ENCODE measurements at places on chromosomes 1 and 21.

- DNase-seq = no peak
Measured at GRCh38 chr1:46158312-46159281, 16.3 kb upstream of the TSPAN1 start.

DNA sequence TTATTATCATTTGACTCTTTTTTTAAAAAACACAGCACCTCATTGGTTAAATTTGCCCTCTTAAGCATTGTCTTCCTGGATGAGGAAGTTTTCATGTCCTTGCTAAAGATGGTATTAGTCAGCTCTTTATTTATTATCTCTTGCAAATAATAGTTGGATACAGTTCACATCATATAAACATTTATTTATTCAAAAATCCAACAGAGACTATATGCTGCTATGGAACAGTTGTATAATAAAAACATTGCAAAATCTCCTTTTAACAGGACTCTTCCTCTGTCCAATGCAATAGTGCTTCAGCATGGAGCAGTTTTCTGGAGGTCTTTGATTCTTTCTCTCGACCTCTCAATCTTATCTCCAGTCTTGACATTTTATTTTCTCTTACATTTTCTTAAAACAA, 49.5 kb upstream of the VCAM1 start:
- no peak for DNase-seq

DNA sequence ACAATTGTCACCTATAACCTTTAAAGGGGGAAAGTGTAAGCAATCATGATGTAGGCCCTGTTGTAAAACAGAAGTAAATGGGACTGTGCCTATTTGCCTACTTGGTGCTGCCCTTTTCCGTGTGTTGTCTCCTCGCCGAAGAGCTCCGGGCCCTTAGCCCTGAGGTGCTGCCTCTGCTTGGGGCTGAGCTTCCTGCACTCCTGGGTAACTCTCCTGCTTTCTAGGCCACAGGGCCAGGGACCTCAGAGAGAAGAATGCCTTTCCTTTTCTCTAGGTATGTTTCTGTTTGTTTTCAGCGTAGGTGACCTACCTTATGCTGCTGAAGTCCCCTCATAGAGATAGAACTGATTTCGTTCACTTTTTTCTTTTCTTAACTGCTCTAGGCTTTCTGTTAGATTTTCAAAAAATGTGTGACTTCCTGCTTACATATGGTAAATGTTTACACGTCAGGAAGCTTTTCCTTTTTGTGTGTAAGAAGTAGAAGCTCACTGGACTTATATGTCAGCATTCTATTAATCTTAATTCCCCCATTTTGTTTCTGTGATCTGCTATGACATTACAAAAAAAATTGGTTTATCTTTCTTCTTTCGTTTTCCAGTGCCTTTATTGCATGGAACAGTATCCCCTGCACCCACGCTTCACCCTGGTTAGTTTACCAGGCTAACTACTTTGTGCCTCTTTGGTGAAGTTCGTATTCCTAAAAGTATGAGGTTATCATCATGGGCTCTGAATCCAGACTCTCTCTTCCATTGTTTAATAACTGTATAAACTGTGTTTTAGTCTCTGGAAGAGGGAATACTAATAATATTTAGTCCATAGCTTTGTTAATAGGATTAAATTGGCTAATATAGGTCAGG, 61.7 kb downstream of the ITSN1 start:
- DNase-seq = no peak

GRCh38 chr1:203592730-203593129, 33.9 kb upstream of the ATP2B4 start:
- no peak for DNase-seq

DNA sequence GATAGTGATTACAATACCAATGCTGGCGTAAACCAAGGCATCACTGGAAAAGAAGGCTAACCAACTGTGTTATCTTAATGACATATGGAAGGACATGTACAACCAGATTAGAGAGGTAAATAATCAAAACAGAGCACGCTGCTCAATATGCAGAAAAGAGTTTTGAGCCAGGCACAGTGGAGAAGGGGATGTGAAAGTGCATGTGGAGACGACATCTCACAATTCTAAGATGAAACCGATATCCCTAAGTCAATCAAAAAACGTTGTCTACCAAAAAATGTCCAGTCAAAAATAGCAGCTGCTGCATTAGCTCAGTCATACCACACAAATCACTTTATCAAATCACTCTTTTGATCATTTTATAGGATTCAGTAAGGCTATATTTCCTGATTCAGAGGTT, 116.3 kb upstream of the OLIG2 start:
- DNase-seq = no peak

GRCh38 chr1:234114648-234115307, 210.3 kb downstream of the SLC35F3 start:
- DNase-seq = no peak

- DNase-seq = no peak
Measured at GRCh38 chr1:45730075-45730779, 20.2 kb downstream of the IPP start.

GRCh38 chr1:213968146-213968825, 19.5 kb upstream of the PROX1 start:
- no peak for DNase-seq

DNA sequence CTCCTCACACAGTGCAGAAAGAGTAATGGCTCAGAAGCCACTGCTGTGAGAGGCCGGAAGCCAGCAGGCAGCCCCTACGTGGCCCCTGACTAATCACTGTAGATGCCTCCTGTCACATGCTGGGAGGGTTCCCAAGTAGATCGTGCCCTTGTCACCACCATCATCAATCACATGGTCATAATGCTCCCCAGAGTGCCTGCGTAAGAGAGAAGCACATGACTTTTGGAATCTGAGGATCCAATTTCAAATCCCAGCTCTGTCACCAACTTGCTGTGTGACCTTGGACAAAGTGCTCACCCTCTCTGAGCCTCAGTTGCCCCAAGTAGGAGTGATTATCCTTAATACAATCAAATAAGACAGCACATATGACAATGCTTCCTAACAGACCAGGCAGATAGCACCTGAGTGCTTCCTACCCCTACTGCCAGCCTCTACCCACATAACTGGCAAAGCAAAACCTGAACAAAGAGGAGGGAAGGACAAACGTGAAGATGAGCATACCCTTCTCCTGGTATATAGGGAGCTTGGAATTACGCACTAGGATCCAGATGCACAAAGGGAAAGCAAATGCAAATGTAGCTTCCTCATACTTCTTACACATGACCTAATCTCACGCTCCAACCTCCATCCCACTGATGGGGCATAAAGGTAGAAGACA, 65.7 kb downstream of the SDC3 start:
- DNase-seq = no peak

DNA sequence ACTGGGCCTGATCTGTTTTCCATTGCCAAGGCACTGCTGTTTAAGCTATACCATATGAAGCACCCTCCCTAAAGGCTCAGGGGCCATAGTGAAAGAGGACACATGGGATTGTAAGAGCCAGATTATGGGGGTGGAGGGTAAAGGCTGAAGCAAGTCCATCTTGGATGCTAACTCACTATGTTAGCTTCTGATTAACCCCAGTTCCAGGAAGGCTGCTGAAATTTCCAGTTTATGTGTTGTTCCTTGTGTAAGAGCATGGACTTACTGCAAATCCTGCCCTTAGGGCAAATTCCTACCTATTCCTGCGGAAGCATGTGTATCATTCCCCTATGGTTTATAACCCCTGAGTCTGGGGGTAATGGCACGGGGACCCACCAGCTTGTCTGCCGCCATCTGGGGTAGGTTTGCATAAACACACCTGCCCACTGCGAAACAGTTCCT, 91.8 kb upstream of the SERBP1 start:
- DNase-seq = no peak

- no peak for DNase-seq
Measured at GRCh38 chr1:233188061-233188460, 107.5 kb downstream of the PCNX2 start.

DNA sequence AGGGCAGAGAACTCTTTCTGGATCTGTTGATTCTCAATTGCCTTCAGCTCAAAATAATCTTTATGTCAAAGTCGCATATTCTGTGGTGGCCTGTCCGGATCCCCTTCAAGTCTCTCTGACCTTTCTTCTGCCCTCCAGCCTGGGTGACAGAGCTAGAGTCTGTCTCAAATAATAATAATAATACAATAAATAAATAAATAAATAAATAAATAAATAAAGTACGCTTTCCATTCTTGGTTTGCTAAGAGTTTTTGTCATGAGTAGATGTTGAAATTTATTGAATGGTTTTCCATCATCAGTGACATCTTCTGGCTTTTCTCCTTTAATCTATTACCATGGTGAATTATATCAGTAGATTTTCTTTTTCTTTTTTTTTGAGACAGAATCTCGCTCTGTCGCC, 30.7 kb downstream of the ERRFI1 start:
- no peak for DNase-seq

- DNase-seq = no peak
Measured at GRCh38 chr1:215744419-215744818, 177.3 kb downstream of the KCTD3 start.

- DNase-seq = no peak
Measured at GRCh38 chr21:16667395-16667794, 845.4 kb upstream of the CXADR start.

GRCh38 chr1:2602311-2602835, 15.8 kb downstream of the PRXL2B start:
- DNase-seq = no peak

DNA sequence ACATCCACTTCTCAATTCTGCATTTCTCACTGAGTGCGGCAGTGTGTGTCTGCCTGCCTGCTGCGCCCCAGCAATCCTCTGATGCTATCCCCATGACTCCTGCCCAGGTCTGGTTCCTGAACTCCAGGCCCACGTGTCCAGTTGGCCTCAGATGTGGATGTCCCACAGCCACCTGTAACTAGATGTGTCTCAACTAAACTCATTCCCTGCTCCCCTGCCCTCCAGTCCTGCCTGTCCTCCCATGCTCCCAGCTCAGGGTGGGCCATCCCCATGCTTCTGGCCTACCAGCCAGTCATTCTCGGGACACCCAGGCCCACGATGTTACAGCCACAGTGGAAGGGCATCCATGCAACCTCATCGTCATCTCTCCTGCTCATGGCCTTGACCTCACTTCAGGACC, 76.8 kb downstream of the STUM start:
- DNase-seq = no peak

DNA sequence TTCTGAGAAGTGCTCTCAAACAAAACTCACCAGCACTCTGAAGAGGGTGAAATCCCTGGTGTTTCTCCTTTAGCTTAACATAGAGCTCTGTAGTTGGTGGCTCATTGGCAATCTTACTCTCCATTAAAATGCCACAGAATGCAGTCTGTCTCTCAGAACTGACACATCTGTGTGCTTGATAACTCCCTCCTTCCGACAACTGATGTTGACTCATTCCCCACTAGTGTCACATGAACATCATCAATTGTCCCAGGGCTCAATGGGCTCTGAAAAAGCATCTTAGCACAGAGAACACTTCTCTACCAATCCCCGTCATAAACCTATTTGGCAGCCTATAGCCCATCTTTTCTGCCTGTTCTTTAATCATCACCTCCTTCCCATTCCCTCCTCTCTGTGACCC, 133.2 kb upstream of the ZC3H11B start:
- DNase-seq = no peak

DNA sequence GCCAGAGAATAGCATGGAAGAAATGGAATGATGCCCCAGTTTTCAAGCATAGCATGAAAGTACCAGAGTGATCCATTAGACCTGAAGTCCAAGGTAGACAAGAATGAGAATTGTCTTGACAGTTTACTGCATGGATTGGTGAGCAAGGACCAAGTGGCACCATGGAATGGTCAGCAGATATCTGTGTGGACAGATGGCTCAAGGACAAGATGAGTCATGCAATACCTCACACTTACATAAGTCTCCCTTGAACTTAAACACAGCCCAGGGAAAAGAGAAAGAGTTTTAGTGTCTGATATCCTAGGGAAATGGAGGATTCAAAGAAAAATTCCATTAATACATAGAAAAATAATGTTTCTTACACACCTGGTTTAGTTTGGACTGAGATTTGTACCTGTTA, 195.2 kb downstream of the MRPL39 start:
- no peak for DNase-seq

DNA sequence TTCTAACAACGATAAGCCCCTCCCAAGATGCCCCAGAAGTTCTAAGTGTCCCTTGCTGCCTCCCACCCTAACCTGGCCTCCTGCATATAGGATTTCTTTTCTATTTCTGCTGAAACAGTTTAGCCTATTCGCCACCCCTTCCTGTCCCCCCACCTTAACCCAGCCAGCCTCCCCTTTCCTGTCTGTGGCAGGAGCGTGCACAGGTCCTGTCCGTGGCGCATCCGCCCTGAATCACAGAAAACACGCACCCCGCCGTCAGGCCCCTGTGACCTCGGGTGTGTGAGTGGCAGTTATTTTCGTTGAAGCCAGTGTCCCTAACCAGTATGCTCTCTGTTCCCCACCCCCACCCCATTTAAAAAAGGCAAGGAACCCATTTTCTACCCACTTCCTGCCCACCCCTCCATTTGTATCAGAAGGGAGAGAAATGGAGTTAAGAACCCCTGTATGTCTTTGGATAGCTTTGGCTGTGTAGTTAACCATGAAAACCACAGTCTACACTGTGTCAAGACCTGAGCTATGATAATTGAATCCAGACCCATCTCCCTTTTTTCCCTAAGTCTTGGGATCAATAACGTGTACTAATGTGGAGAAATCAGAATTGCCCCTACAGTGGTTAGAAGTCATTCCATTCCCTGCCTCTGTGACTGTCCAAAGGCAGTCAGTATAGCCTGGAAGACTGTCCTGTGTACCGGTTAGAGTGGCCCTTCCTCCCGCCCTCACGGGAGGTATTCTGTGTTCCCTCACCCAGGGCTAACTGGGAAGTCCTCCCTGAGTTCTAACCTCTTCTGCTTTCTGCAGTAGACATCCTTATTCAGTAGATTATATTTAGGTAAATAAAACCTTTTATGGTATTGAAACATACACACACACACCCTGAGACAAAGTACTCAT, 1.8 kb downstream of the PLEKHO1 start:
- DNase-seq = no peak

DNA sequence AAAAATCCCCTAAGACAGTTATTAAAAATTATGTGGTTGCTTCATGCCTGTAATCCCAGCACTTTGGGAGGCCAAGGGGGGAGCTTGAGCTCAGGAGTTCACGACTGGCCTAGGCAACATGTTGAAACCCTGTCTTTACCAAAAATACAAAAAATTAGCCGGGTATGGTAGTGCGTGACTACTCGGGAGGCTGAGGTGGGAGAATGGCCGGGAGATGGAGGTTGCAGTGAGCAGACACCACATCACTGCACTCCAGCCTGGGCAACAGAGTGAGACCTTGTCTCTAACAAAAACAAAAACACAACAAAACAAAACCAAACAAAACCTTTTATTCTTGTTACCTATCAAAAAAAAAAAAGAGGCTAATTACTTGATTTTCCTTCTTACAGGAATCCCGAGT, 2.1 kb downstream of the ELK4 start:
- DNase-seq = no peak

- DNase-seq = no peak
Measured at GRCh38 chr1:173554541-173555250, 48.2 kb downstream of the SLC9C2 start.

GRCh38 chr1:158058237-158058985, 65.0 kb downstream of the KIRREL1 start:
- no peak for DNase-seq

DNA sequence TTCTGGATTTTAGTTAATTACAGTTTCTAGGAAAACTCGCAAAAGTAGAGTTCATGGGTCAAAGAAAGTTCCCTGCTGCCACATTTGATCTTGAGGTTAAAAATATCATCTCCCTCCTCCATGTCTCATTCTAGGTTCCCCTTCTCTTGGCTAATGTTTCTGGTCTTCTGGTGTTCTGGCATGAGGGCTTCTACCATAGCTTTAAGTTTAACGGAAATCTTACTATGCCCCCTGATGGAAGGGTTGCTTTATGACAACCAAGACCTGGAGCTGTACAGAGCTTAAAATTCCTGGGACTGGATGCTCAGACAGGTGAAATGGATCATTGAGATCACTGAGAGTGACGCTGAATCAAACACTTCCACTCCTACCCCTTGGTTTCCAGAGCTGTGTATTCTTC, 1881.7 kb downstream of the MRPL39 start:
- DNase-seq = no peak
